ENCODE measurements at places on chromosomes 2 and 18.

DNA sequence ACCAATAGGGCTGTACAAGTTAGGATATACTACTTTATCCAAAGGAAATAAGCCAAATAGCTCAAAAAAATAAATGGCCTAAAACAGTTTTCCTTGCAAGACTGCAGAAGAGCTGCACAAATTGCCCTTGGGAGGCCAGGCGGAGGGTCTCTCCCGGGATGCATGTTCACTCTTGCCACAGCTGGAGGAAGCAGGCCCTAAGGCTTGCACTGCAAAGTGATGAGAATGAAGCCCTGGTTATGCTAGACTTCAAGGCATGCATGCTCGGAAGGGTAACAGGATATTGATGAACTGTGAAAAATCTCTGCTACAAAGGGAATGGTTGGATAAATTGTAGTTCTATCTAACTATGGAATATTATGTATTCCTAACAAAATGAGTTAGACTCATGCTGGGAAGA is 27.5 kb upstream of the LDLRAD4 start:
- no peak for DNase-seq

DNA sequence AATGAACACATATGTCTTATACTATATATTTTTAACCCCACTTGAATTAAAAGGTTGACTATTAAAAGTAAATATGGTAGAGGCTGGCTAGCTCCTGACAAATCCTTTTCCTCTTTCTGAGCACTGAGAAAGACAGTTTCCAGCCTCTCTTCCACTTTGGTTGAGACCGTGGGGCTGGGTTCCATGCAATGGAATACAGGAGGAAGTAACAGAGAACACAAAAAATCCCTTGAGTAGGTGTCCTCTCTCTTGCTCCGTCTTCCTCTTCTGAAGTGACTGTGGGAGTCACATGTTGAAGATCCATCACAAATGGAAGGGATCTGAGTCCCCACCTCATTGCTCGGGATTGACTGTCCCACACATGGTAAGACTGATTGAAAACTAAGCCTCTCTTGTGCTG is 36.6 kb upstream of the SIGLEC15 start:
- DNase-seq = no peak

GRCh38 chr2:10047616-10048500 is 4.5 kb downstream of the KLF11 start:
- no peak for DNase-seq

GRCh38 chr2:60383401-60384143 is 169.9 kb downstream of the BCL11A start:
- no peak for DNase-seq

- DNase-seq = no peak
Measured at GRCh38 chr2:167925758-167926157, 321.6 kb downstream of the STK39 start.

- DNase-seq = no peak
Measured at GRCh38 chr18:63236921-63237846, 82.4 kb downstream of the BCL2 start.

- no peak for DNase-seq
Measured at GRCh38 chr2:239444626-239445577, 44.1 kb upstream of the HDAC4 start.

GRCh38 chr18:6414118-6414722 is 491 bp downstream of the L3MBTL4 start:
- no peak for DNase-seq

- peak; percentile 38 for DNase-seq
Measured at GRCh38 chr18:33757037-33757436, 179.0 kb downstream of the ASXL3 start.

DNA sequence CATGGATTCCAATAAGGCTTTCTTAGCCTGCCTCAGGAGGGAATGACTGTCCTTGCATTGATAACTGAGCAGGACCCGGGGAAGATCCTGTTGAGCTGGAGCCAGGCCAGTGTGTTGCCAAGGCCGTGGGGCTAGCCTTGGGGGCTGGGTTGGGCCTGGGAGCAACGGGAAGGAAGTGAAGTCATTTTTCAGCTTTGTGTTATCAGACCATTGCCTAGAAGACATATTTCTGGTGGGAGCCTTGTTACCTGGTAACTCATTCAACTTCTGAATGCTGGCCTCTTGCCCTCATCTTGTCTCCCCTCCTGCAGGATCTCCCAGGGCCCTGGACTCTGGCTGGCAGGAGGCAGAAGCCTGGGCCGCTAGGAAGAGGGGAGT is 92.7 kb upstream of the MGAT5 start:
- DNase-seq = no peak

DNA sequence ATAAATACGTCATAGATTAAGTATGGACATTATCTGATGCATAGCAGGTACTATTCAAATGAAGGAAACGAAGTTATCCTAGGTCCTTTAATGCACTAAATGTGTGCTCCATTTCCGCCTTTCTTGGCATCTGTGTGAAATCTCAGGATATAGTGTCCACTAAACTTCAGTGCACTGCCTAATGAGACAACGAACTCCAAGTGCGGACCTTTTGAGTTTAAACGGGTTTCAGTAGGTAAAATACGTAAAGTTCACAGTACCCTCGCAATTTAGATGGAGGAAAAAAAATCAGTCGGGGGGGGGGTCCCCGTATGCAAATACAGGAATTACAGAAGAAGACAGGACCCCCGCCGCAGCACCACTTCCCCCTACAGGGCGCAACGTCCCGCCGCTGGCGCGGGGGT is 729 bp upstream of the REL start:
- no peak for DNase-seq

DNA sequence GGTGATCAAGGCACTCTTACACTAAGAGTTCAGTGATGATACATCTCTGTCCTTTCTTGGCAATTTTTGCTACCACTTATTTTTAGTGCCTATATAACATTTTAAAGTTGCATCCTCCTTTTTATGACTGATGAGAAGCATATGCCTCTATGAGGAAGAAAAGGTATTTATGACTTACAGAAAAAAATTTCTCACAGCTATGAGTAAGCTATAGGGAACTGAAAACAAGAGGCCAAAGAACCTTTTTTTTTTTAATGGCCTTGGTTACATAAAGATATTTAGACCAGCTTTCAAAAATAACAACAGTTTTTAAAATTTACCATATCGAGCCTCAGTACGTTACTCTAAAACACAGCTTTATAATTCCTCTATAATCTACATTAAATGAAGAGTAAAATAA is 21.3 kb downstream of the MBD5 start:
- DNase-seq = no peak

DNA sequence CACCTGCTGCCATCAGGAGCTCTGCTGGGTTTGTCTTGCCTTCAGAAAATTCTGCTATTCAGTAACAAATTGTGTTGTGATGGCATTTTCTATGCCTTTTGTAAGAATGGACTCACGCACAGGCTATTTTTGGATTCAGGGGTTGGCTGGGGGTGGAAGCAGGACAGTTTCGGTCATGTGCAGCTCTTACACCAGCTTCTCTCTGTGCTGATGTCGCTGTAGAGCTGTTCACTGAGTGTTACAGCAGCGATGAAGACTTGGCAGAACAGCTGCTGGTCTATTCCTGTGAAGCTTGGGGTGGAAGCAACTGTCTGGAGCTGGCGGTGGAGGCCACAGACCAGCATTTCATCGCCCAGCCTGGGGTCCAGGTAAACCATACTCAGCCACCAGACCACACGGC is 49.2 kb downstream of the TRPM8 start:
- no peak for DNase-seq

GRCh38 chr2:84959566-84960506 is 11.1 kb upstream of the KCMF1 start:
- no peak for DNase-seq

- DNase-seq = peak; percentile 10
Measured at GRCh38 chr2:178718283-178718682, 88.9 kb downstream of the TTN start.

DNA sequence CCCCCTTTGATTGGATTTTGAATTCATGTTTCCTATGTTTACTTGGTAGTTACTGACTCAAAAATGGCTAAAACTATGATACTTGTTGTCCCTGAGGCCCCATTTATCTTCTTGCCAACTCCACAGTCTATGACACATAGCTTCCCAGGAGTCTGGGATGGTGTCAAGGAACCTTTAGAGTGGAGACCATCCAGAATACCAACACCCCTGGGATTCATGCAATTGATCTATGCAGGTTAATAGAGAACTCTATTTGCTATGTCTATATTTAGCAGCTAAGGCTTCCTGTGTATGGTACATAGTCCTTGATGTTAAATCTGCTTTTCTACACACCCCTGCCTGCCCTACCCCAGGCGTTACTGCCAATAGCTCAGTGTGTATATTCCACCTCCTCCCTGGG is 218.5 kb upstream of the HDAC4 start:
- DNase-seq = no peak

- DNase-seq = no peak
Measured at GRCh38 chr2:166984797-166985196, 96.5 kb downstream of the XIRP2 start.

- no peak for DNase-seq
Measured at GRCh38 chr2:28730641-28731146, 20.9 kb upstream of the PPP1CB start.

DNA sequence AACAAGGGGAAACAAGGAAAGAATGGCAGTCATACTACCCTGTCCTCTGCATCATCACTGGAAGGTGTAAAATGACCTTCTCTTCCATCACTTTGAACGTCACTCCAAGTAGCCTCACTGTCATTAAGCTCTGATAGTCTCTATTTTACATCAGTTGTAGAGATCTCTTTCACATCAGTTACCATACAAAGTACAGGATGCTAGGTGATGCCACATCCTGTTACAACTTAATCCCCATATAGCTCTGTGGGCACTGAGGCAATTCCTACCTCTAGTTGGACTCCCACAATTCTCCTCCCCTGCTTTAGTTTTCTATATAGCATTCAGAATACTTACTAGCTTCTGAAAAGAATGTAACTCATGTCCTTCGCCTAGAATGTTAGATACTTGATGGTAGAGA is 55.1 kb upstream of the TTC27 start:
- DNase-seq = no peak

DNA sequence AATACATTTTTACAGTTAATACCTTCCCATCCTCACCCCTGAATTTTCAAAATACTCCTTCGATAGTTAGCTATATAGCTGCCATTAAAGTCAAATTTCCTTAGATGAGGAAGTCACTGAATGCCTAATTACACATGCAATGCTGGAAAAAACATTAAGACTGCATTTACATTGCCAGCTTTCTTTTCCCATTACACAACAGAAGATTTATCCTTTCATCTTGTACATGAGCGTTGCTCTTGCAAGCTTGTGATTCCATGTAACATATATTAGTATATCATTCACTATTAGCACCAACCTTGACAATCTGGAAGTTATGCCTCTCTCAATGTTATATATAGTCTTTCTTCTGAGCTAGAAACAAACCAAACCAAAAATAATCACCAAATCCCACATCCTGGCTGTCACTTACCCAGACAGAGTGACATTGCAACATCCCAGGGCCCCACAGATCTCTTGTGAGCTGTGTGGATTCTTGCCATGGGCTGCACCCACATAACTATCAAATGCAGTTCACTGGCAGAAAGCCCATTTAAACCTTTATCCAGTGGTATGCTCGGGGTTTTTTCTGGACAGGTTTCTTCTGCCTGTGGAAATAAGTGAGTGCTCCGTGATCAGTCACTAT is 79.2 kb upstream of the PAPOLG start:
- no peak for DNase-seq

- no peak for DNase-seq
Measured at GRCh38 chr2:111896576-111896975, 1.8 kb upstream of the MERTK start.

DNA sequence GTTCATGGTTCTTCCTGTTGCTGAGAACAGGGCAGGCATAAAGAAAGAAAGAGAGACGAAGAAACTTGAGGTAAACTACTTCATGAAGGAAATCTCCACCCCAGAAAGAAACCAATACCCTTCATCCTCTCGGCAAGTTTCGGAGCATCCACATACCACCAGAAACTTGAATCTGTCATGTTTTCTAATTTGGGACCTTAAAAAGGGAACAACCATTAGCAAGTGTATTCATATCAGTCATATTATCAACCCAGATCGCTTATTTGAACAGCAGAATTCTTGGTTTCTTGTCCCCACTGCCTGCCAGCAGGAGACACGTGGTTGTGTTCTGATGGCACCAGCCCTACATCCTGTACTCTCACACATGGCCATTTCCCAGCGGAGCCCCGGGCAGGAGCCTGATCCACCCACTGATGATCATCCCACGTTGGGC is 53.2 kb upstream of the FZD7 start:
- DNase-seq = no peak
